ENCODE measurements at places on chromosomes 7 and 10. TPM values are rescaled to one million over a fixed set of nuclear protein-coding genes. Genes with fewer than 3 reads are reported as not detected.

The SAMD9L gene
- total RNA-seq, result 1.3 TPM

The HMX3 gene
- 15.2 TPM for total RNA-seq

The ASZ1 gene
- total RNA-seq, result not detected

The MRLN gene
- not detected for total RNA-seq

The MBLAC1 gene
- 5.2 TPM for total RNA-seq

The GPR26 gene
- total RNA-seq, result not detected

The PNLIPRP1 gene
- total RNA-seq, result 0.95 TPM

The JCAD gene
- total RNA-seq, result 40.7 TPM

The ITPRIP gene
- 55.0 TPM for total RNA-seq

DNA sequence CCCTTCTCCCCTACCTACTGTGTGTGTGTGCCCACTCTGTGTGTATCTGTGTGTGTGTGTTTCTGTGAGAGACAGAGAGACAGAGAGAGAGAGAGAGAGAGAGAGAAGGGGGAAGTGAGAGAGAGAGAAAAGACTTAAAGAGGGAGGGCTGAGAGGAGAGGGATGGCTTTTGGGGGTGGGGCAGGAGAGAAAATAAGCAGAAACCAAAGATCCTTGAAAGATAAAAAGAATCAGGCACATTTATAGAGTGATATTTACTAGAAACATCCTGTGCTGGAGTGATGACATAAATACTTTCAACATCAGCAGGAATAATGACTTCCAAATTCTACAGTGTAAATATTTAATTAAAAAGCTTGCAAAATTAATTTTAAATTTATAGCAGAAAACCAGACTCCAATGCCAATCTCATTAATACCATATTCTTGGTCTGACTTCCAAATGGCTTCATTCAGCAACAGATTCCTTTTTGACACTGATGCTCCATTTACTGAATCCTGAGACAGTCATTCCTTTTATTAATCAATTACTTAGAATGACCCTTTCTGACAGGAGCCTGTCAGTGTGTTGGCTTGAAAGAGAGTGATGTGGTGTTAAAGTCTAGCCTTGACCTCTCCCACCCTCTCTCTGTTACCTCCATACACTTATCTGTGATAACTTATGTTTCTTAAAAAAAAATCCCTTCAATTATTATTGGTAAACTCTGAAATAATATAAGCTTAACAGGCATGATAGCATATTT lies 41.7 kb upstream of the WNT2 start:
- peaks cover 7% of the 10 kb centered on the region for H3K27me3 ChIP-seq
- DNase-seq, result no peak
- H3K27ac ChIP-seq, result no peak overlapping the region
- no peaks in the 10 kb centered on the region for H3K36me3 ChIP-seq
- H3K4me3 ChIP-seq, result no peak overlapping the region

DNA sequence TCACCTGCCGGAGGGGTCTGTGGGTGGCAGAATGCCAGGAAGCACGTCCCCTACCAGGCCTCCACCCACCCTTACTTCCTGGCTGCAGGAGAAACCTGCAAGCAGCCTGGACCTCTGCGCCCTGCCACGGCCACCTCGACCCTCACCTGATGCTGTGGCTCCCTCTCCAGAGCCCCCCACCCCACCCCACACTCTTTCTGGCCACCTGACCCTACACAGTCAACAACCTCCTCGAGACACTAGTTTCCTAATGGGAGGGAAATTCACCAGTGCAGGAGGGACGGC lies 91.3 kb downstream of the PRKAG2 start:
- H3K4me1 ChIP-seq, result no peaks in the 10 kb centered on the region
- no peak for DNase-seq
- no peaks in the 10 kb centered on the region for H3K27me3 ChIP-seq

- no peaks in the 10 kb centered on the region for H3K27me3 ChIP-seq
- no peaks in the 10 kb centered on the region for H3K4me1 ChIP-seq
- no peak overlapping the region for H3K27ac ChIP-seq
- DNase-seq, result no peak
Measured at GRCh38 chr7:98077762-98078161, 28.9 kb upstream of the LMTK2 start.

- H3K27ac ChIP-seq, result no peak overlapping the region
- no peaks in the 10 kb centered on the region for H3K4me1 ChIP-seq
- no peaks in the 10 kb centered on the region for H3K36me3 ChIP-seq
- H3K4me3 ChIP-seq, result no peak overlapping the region
- H3K27me3 ChIP-seq, result no peaks in the 10 kb centered on the region
Measured at GRCh38 chr7:16301291-16301690, 120.0 kb downstream of the CRPPA start.

GRCh38 chr10:132899751-132900065 lies 42.7 kb downstream of the CFAP46 start:
- peaks cover 6% of the 10 kb centered on the region for H3K4me1 ChIP-seq
- H3K27me3 ChIP-seq, result peaks cover 15% of the 10 kb centered on the region
- H3K4me3 ChIP-seq, result no peak overlapping the region
- H3K36me3 ChIP-seq, result no peaks in the 10 kb centered on the region

DNA sequence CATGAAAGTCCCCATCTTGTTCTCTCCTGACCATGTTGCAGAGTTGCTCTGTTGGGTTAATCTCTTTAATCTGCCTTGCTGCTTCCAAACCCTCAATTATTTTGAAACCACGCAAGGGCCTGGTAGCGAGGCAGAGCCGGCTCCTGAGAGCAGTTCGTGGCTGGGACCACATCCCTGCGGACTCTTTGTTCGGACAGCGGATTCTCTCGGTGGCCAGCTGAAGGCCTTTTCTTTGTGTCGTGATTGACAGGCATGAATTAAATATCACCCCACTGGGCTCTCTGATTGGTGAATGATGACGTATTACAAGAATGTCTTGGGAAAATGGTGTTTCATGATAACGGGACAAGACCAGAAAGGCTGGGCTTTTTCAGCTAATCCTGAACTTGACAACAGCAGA lies 66.9 kb upstream of the ARHGAP21 start:
- DNase-seq, result no peak
- no peak overlapping the region for H3K27ac ChIP-seq

GRCh38 chr7:42453931-42454361 lies 216.9 kb upstream of the GLI3 start:
- H3K27me3 ChIP-seq, result no peaks in the 10 kb centered on the region
- no peaks in the 10 kb centered on the region for H3K4me1 ChIP-seq
- H3K4me3 ChIP-seq, result no peak overlapping the region
- no peak overlapping the region for H3K27ac ChIP-seq
- DNase-seq, result no peak

GRCh38 chr7:27745064-27745583 lies 5.2 kb downstream of the TAX1BP1 start:
- H3K27me3 ChIP-seq, result no peaks in the 10 kb centered on the region
- peaks cover 39% of the 10 kb centered on the region for H3K4me1 ChIP-seq
- peak; percentile 42 for DNase-seq
- H3K4me3 ChIP-seq, result no peak overlapping the region

- no peak overlapping the region for H3K27ac ChIP-seq
- H3K36me3 ChIP-seq, result no peaks in the 10 kb centered on the region
- H3K27me3 ChIP-seq, result peaks cover 3% of the 10 kb centered on the region
- DNase-seq, result no peak
Measured at GRCh38 chr7:28609608-28610007, 197.3 kb downstream of the CREB5 start.

DNA sequence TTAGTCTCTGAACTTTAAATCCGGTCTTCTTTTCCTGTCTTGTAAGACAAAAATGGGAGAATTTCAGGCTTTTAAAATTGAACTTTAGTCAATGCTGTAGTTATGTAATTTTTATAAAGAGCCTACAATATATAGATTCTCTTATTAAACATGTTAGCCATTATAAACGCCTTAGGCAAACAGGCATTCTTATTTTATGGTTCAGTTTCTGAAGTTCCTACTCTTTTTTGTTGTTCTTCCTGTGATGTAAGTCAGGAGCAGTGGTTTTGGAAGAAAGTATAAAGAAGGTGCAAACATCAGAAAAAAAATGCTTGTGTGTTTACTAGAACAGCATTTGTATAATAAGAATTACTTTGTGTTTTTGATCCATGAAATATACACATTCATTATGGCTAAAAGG lies 41.6 kb downstream of the BICC1 start:
- no peak for DNase-seq
- no peaks in the 10 kb centered on the region for H3K36me3 ChIP-seq
- H3K4me1 ChIP-seq, result no peaks in the 10 kb centered on the region
- no peaks in the 10 kb centered on the region for H3K27me3 ChIP-seq
- H3K4me3 ChIP-seq, result no peak overlapping the region

- no peaks in the 10 kb centered on the region for H3K27me3 ChIP-seq
- no peaks in the 10 kb centered on the region for H3K36me3 ChIP-seq
- H3K27ac ChIP-seq, result peak overlapping the region; percentile 86
- DNase-seq, result no peak
- H3K4me3 ChIP-seq, result no peak overlapping the region
Measured at GRCh38 chr7:81170291-81170690, 251.4 kb upstream of the SEMA3C start.

- H3K4me1 ChIP-seq, result 0 out of 2 replicates have a peak, but pooled peaks cover 4% of the 10 kb centered on the region
- no peak for DNase-seq
- no peaks in the 10 kb centered on the region for H3K27me3 ChIP-seq
- H3K4me3 ChIP-seq, result no peak overlapping the region
Measured at GRCh38 chr7:105198223-105198622, 184.2 kb downstream of the KMT2E start.

DNA sequence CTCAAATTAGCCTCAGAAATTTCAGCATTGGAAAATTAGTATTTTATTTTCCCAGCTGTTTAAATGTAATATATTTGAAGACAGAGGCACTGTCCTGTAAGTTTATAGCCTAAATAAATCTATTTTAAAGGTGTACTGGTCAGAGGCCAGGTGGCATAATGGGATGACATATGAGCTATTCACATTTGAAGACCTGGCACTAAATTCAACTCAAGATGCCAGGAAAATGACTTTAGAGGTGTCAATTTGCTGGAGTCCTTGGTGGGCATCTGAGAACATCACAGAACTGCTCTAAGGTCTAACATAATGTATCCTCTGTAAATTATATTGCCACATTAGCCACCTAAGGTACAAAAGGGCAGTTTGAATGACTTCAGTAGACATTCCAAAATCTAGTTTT lies 348.9 kb upstream of the BMPER start:
- H3K4me3 ChIP-seq, result no peak overlapping the region
- no peaks in the 10 kb centered on the region for H3K27me3 ChIP-seq
- H3K36me3 ChIP-seq, result no peaks in the 10 kb centered on the region
- no peak overlapping the region for H3K27ac ChIP-seq

- no peaks in the 10 kb centered on the region for H3K36me3 ChIP-seq
- H3K4me1 ChIP-seq, result no peaks in the 10 kb centered on the region
- no peak for DNase-seq
- H3K27me3 ChIP-seq, result peaks cover 7% of the 10 kb centered on the region
Measured at GRCh38 chr7:50552921-50553320, 12.3 kb downstream of the DDC start.

- peaks cover 27% of the 10 kb centered on the region for H3K27me3 ChIP-seq
- H3K4me3 ChIP-seq, result no peak overlapping the region
- H3K4me1 ChIP-seq, result no peaks in the 10 kb centered on the region
- no peak overlapping the region for H3K27ac ChIP-seq
- no peak for DNase-seq
Measured at GRCh38 chr10:110651044-110651958, 7.2 kb downstream of the RBM20 start.

DNA sequence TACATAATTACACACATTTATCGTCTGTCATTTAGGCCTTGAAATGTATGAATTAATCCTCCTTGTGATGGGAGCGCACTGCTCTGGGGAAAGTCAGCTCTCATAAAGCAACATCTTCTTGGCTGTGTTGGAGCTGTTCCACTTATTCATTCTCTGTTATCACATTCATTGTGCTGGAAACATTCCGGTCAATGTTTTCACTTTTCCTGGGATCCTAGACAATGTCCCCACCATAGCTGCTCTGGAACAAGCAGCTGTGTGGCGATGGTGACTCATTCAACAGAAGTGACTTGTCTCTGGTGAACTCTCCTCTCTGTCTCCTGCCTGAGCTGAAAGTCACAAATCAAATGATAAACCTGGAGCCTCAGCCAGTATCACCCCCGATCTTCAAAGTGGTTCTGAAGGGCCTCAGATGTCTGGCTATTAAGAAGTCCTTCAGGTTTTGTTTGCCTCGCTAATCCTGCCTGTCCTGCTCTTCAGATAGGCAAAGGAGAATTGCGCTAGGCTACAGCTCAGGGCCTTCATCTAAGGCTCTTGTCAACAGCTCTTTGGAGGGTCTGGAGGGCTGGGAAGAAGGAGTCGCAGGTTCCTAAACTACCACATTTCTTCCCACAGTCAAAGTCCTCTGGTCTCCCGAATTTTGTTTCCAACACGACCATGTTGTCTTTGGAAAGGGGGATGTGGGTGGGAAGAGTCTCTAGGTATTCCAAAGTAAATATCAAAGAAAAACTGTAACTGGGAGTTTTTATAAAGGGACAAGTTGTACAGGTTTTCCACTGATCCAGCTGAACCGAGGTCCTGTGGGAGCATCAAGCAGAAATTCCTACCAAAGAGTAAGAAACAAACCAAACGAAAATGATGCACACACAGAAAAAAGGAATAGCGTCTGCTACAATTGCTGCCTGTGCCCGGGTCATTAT lies 29.3 kb downstream of the KLF6 start:
- H3K4me1 ChIP-seq, result peaks cover 44% of the 10 kb centered on the region
- peak overlapping the region; percentile 88 for H3K27ac ChIP-seq
- no peaks in the 10 kb centered on the region for H3K27me3 ChIP-seq
- no peak overlapping the region for H3K4me3 ChIP-seq

DNA sequence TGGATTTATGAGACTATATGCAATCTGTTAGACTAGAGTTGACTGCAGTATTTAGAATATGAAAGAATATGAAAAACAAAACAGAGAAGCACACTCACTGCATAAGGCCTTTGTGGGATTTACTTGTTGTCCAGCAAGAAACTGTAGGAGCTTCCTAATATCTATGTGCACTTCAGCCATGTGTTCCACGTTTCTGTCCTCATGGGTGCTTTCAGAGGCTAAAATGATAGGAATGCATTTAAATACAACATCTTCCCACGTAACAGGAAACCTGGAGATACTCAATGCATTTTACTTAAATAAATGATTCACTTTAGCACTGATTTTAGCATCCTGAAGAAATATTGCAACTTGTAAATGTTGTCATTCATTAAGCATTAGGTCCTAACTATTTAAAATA lies 11.7 kb downstream of the HUS1 start:
- H3K36me3 ChIP-seq, result peaks cover 44% of the 10 kb centered on the region
- no peak for DNase-seq
- no peaks in the 10 kb centered on the region for H3K27me3 ChIP-seq

DNA sequence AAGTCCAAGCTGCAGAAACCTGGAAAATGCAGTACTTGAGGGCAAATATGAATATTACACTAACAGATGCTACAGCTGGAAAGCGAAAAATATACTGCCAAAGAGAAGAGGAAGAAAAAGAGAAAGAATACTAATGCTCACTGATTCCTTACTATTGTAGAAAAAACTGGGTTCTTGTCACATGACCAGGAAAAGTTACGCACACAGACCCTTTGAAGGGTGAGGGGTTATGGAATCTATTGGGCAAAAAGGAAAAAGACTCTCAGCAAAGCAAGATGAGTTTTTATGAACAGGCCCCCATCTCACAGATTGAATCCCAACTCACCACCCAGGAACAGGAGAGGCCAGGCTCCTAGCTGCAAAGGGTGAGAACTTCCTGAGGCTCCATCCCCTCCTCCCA lies 228.1 kb upstream of the KLF14 start:
- H3K4me3 ChIP-seq, result no peak overlapping the region
- DNase-seq, result no peak
- H3K27me3 ChIP-seq, result no peaks in the 10 kb centered on the region
- H3K36me3 ChIP-seq, result peaks cover 4% of the 10 kb centered on the region
- H3K27ac ChIP-seq, result peak overlapping the region; percentile 99
